RCC 7860 (cell line): ENCODE measurements at places on chromosomes 1 and 21.

GRCh38 chr1:175129997-175130648 is 62.5 kb downstream of the KIAA0040 start:
- DNase-seq: no peak

- DNase-seq: peak; percentile 25
These were observed 137.8 kb downstream of the BARHL2 start for GRCh38 chr1:90579212-90579802.

DNA sequence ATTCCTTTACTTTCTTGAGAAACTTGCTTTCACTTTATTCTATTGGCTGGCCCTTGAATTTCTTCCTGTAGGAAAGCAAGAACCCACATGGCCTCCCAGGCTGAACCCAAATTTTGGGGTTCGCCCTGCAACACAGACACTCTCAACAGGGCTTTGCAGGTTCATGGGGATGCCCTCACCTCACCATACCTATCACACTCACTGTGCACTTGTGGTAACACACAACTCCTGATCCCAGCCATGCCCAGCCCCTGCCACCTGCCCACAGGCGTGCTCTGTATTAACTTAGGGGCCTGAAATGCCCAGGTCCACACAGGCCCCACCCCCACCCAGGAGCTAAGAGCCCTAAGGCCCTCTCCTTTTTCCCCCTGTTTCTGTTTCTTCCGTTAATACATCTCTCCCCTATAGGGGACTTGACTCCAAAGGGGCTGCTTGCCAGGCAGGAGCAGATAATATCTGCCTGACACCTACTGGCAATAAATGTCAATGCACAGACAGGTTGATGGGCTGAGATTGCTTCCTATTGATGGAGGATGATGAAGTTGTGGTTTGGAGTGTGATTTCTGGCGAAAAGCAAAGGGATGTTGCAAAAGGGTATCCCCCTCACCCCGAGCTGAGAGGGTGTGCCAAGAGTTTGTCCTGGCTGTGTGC is 171.5 kb downstream of the AJAP1 start:
- no peak for DNase-seq

GRCh38 chr1:44707112-44707881 is 23.7 kb downstream of the RNU5D-1 start:
- DNase-seq: peak; percentile 89

- DNase-seq: no peak
These were observed 7.3 kb upstream of the SLC5A9 start for GRCh38 chr1:48215222-48215621.

DNA sequence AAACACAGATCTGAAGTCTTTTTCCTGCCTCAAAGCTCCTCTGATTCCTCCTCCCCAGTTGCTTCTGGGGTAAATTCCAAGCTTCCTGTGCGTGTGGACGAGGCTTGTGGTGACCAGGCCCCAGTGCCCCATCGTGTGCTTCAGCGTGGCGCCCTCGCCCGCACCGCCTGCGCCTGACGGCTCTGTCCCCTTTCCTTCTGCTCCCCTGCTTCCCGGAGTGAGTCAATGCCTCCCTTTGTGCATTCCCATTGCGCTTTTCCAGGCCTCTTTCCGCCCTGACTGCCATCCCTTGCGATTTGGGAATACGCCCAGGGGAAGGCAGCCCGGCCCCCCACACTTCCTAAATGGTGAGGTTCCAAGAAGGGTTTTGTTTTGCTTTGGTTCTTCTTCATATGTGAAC is 36.3 kb downstream of the FAAP20 start:
- DNase-seq: no peak

DNA sequence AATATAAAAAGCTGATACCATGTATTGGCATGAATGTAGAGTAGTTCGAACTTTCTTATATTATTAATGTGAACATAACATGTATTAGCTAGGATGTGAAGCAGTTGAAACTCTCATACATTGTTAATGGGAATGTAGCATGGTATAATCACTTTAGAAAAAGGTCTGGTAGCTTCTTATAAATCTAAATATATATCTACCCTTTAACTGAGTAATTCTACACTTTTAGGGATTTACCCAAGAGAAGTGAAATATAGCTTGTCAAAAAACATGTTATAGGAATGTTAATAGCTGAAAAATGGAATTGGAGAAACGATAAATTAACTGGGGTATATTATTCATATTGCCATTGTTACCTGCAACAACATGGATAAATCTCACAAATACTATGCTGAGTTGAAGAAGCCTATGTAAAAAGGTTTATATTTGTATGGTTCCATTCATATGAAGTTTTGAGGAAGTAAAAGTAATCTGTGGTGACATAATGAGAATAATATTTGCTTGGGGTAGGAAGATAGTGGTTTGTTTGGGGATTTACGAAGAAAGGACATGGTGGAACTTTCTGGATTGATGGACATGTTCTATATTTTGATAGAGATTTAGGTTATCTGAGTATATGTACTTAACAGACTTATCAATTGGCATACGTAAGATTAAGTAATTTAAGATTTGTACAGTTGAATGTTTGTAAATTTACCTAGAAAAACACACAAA is 76.6 kb downstream of the MAST2 start:
- no peak for DNase-seq

GRCh38 chr21:20902511-20902910 is 95.7 kb upstream of the NCAM2 start:
- DNase-seq: no peak

GRCh38 chr21:34701726-34702125 is 32.9 kb downstream of the CLIC6 start:
- no peak for DNase-seq

GRCh38 chr1:192357924-192358323 is 41.1 kb downstream of the RGS21 start:
- DNase-seq: no peak
